ENCODE measurements at places on chromosomes 7 and 10. TPM values are rescaled to one million over a fixed set of nuclear protein-coding genes. Genes with fewer than 3 reads are reported as not detected.

- DNase-seq, result no peak
Observed at GRCh38 chr7:101237206-101238067, at the start of gene CLDN15. Gene CLDN15, minus strand, starts transcription at chr7:101237802. Its CDS starts 221 bp downstream, at chr7:101237581.

DNA sequence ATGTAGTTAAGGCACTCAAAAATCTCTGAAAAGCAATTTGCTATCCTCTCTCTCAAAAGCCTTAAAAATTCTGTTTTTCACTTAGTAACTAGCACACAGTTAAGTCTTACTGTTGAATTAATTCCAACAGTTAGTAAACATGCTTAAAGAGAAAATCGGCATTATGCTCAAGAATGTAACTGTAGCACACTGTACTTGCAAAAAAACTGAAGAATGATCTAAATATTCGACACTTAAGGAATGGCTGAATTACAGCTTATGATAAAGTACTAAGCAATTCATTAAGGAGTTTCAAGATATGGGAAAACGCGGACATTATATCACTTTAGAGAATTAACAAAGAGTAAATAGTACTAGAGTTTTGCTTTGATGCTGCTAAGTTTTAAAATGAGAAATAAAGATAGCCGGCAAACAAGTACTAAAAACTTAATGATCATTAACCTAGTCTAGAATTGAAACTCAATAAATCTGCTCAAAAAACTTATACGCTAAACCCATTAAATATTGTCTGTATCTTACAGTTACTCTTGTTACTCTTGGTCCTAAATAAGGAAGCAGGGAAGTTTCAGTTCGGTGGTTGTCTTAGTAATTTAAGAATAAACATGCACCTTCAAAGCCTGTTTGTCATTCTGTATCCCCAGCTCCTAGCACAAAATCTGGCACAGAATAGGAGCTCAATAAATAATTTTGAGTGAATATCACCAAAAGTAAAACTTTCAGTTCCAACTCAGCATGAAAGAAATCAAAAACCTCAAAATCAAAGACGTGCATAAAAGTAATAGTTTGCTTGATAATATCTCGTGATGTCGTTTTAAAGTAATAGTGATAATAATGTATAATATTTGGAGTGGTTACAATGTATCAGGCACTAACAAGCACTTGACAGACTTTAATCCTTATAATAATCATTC lies 1.2 kb downstream of the TRDMT1 start:
- no peak for DNase-seq

Gene HOXA5
- total RNA-seq, result 0.14 TPM

DNA sequence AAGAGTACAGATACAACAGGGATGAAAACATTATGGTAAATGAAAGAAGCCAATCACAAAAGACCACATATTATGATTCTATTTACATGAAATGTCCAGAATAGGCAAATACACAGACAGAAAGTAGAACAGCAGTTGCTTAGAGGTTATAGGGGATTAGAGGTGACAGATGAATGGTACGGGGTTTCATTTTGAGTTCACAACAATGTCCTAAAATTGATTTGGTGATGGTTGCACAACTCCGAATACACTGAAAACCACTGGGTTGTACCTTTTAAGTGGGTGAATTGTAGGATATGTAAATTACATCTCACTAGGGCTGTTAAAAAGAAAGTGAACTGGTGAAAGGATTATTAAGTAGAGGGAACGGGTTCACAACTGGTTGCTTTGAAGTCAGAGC lies 76.3 kb upstream of the MRLN start:
- no peak for DNase-seq

- DNase-seq, result no peak
Observed at GRCh38 chr7:91397612-91398011, 133.4 kb downstream of the FZD1 start.

Gene FZD1
- total RNA-seq, result 2.0 TPM

GRCh38 chr7:302054-302992 lies 12.4 kb downstream of the FOXL3 start:
- peak; percentile 8 for DNase-seq

GRCh38 chr10:130336617-130337304 lies 200.6 kb downstream of the GLRX3 start:
- DNase-seq, result no peak

Gene SVOPL
- total RNA-seq, result 2.2 TPM

Gene SGCE
- total RNA-seq, result 25.3 TPM

Gene HOXA1
- total RNA-seq, result not detected

- no peak for DNase-seq
Observed at GRCh38 chr10:119543814-119544642, 1.5 kb upstream of the RGS10 start.

Gene WBP1L
- total RNA-seq, result 25.9 TPM

GRCh38 chr10:70119623-70120022 lies 13.0 kb downstream of the AIFM2 start:
- DNase-seq, result no peak

- no peak for DNase-seq
Observed at GRCh38 chr10:121526801-121527221, 71.4 kb downstream of the FGFR2 start.

GRCh38 chr10:50565301-50566083 lies 58.3 kb downstream of the SGMS1 start:
- DNase-seq, result no peak

- DNase-seq, result no peak
Observed at GRCh38 chr7:70376561-70377031, 755.3 kb upstream of the GALNT17 start.

DNA sequence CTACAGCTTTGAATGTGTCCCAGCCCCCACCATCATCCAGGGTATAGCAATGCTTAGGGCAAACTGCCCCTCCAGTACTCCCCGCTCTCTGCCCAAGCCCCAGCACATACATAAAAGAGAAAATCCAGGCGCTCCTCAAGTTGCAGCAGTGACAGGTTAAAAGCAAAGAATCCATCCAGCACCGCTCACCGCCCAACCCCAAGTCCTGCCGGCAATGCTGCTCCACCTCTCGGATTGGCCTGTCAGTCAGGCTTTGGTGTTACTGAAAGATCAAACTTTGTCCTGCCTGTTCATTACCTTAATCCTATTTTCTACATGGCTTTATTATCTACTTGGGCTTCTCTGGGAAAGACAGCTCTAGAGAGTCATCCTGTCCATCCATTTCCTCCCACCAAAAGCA lies 31.9 kb downstream of the DPCD start:
- DNase-seq, result no peak

Gene C10orf53
- total RNA-seq, result not detected

DNA sequence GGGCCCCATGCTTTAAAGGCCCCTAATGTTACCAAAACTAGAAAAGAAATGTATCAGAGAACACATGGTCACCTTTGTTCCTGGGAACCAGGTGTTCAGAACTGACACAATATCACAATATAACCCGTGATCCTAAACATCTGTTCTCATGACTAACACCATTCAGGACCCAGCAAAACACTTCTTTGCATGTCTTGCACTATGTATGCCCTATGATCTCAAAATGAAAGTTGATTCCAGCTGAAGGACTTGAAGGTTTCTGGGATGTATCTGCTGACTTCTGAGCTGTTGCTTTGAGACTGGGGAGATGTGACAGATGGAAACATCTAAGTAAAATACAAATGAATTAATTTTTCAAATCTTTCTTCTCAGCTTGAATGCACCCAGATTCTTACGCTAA lies 37.5 kb upstream of the PIK3CG start:
- DNase-seq, result no peak
